Right hindlimb (tissue), 1 donor: ENCODE measurements at places on chromosomes 4 and X.

GRCh38 chr4:126778348-126778747 is 854.4 kb upstream of the INTU start:
- no peak for DNase-seq

DNA sequence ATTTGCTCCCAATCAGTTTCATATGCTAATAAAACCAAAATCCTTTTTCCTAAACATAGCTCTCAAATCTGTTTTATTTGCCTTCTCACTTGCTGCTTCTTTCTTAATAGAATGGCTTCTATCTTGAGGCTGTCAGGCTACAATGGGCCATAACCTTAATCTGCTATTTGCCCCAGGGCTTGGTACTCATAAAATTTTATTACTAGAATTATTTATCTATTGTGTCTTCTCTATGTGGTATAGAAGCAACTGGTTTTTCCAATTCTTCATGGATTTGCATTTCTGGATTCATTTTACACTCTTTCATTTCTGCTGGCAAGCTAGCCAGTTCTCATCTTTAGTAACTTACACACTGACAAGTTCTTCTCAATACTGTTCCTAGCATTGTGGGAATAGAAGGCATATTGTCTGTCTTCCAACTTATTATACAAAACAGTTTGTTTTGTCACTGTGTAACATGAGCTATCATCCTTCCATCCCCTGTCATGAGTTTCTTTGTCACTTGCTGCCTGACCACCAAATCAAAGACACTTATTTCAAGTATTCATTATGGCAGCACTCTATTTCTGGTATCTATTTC is 96.6 kb upstream of the KCNIP4 start:
- no peak for DNase-seq

- DNase-seq, result no peak
Observed at GRCh38 chrX:66672106-66672505, 33.2 kb upstream of the EDA2R start.

DNA sequence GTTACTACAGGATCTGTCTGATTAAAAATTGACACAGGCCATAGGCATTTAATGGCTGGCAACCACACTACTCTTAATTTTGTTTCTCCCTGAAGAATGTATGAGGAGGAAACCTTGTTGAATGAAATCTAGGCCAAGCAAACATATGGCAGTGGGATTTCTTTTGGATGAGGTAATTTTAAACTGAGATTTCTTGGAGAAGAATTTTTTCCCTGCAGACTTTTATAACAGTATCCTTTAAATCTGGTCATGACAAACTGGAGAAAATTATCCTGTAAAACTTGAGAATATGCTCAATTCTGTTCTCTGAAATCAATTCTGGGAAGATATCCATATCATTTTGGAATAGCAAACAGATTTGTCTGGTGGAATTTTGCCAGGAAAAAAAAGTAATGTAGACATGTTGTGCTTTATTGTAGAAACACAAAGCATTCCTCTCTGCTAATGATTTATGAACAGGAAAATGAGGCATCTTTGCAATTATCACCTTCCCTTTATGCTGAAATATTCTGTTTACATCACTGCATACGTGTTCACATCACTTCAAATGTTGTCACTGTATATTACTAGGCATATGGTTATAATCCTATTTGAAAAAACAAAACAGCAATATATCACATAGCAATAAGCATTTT is 108.3 kb upstream of the ARSJ start:
- no peak for DNase-seq

DNA sequence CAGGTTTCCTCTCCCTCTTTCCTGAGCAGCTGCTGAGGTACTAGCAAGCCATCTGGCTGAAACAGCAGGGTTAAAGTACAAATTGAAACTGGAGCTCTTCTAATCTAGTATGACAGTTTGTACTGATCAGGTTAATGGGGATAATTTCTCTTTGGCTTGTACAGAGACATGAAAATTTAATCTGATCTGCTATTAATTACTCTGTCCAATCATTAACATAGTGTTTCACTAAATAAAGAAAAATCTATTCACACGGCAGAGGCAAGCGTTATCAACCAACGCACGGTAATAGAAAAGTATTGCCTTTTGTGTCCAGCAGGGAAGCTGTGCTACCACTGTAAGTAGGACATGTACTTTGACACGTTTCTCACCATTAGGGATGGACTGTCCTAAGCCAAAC is 71.1 kb downstream of the IGSF1 start:
- no peak for DNase-seq

DNA sequence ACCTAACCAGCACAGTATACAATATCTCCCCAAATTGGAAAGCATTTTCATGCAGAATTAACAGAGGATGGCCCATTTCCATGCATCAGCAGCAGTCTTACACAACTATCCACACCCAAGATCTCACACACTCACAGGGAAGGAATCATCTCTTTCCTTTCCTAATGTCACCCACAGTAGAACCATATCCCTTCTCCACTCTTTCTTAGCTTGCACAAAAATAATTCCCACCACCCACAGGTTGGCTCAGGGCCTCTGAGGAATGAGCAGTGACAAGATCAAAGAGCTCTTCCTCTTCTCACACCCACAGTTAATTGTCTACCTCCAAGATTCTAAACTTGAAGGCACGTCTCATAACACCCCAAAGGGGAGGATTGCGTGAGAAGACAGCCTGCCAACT is 217.7 kb upstream of the VEGFC start:
- DNase-seq, result no peak

DNA sequence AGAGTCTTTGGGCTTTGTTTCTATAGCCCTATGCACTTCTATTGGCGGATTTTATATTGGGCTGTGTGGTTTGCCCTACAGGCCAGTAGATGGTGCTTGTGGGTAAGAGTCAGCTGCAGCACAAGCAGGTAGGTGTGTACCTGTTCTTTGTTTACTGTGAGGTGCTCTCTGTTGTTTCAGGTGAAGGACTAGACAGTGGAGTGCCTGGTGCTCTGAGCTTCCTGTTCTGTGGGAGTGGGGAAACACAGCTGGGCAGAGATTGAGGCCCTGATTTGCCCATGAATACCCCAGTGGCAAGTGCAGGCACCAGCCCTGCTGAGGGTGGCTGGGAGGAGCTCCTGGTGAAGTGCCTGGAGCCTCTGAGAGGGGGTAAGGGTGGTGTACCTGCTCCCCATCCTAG is 26.3 kb upstream of the UCP1 start:
- no peak for DNase-seq

GRCh38 chr4:127521463-127521862 is 111.3 kb upstream of the INTU start:
- DNase-seq, result peak; percentile 36

GRCh38 chr4:110624904-110625494 is 2.1 kb upstream of the PITX2 start:
- no peak for DNase-seq

- DNase-seq, result no peak
Observed at GRCh38 chrX:106725931-106726330, 570 bp upstream of the RNF128 start.

GRCh38 chrX:1593286-1594271 is 2.2 kb downstream of the AKAP17A start:
- DNase-seq, result no peak

- DNase-seq, result no peak
Observed at GRCh38 chr4:121148000-121148399, 16.1 kb downstream of the TNIP3 start.

DNA sequence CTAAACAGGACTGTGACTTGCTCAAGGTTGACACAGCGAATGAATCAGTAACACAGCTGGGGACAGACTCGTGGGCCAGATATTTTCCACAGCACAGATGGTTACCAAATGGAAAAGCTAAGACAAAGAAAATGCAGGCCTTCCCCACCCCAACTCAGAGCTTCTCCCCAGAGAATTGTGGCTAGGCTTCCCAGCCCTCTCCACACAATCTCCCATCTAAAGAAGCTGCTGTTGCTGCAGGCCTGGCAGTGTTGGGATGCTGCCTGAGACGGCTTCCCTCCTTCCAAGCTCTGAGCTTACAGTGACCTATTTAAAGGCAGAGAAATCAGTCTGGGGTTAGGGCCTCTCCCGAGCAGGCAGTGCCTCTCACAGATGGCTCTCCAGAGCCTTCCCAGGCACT is 46.5 kb upstream of the PGRMC1 start:
- DNase-seq, result peak; percentile 86

DNA sequence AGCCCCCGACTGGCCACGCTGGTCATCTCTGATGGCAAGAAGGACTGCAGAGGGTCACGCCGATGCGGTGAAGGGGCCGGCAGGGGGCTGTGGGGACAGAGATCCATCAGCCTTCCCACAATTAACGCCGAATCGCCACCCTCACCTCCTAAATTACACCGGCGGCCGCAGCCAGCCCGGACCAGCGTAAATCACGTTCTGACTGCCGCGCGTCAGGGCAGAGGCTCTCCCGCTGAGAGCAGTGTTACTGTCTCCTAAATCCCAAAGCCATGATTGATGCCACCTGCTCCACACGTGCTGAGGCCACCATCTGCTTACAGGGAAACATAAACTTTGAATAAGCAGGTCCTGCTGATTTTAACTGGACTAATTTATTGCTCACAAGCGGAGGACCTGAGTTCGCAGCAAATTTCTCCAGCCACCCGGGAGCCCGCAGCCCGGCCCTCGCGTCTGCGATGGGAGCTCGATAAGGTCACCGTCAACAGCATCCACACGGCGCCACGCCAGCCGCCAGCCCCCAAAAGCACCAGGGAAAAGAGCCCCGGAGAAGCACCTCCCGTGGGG is 127.3 kb upstream of the NKX1-1 start:
- DNase-seq, result no peak

DNA sequence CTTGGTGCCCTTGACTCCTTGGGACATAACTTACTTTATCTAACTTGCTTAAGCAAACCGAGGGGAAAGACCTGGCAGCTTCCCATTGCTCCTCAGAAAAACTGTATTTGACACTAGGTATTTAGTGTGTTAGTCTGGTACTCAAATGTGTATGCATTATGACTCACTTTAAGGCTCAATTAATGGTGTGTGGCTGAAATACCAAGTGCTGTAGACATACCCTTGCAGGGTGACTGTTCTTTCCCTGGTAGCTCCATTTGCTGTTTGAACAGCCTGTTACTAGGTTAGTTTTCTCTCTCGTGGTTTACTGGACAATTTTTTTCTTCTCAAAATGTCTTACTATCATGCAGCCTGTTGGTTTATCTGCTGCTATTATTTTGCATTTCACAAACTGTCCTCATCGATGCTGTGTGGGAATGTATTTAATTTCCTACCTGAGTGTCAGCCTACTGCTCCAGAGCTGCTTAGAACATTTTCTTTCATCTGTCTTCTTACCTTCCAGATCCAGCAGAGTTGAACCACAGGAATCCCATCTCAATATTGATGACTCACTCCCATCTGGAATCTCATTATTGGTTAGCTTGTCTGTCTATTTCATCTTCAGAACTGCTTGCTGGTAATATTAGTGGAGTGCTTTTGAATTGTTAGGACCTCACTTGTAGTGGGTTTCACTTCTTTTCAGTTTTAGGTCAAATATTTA is 158.0 kb upstream of the FAT1 start:
- DNase-seq, result no peak

GRCh38 chr4:24007860-24008261 is 118.0 kb upstream of the PPARGC1A start:
- no peak for DNase-seq

DNA sequence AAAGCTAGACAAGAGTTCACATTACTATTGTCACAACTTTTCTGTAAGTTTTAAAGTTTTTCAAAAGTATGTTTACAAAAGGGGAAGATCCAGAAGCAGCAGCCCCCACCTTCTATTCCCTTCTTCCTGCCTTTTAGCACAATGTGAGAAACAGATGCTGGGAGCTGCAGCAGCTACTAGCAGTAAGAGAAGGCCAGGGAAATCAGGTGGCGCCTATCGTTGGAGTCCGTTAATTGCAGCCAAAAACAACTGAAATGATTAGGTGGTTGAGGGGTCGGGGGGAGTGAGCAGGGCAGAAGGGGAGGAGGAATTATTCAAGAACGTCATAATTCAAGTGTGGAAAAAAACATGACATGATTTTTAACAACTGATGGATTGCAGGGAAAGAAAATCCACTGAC is 27.4 kb downstream of the FRYL start:
- DNase-seq, result no peak

- DNase-seq, result peak; percentile 27
Observed at GRCh38 chr4:128310266-128310697, 22.7 kb upstream of the PGRMC2 start.

DNA sequence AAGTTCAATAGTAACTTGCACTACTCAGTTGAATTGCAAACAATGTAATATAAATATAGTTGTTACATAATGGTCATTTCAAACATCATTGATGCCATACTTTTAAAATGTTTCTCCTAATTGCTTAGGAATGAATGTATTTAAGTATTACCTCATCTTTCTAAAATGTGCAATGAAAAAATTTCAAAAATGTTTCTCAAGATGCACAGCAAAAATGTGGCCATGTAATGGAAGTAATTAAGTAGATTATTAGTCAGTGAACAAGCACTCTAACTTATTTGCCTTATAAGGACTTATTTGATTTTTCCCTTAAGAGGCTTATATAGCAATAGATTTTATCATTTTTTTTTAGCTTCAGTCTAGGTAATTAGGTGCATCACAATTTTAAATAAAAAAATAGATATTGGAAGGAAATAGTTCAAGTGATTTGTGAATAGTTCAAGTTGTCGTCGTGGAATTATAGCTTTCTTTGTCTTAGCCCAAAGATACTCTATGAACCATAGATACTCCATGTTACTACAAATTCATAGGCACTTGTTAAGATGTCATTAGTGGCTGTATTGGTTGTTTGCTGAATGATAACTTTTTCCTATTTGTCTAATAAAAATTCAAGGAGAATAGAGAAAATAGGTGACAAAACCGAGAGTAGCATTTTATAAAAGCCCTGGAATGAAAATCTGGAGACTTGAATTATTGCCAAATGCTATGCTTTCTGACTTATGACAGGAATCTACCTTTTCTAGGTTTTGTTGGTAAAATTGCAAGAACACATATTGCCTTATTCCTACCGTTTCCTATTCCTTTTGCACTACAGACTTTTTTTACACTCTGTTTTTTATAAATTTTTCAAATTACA is 118.5 kb downstream of the TLL1 start:
- DNase-seq, result no peak

DNA sequence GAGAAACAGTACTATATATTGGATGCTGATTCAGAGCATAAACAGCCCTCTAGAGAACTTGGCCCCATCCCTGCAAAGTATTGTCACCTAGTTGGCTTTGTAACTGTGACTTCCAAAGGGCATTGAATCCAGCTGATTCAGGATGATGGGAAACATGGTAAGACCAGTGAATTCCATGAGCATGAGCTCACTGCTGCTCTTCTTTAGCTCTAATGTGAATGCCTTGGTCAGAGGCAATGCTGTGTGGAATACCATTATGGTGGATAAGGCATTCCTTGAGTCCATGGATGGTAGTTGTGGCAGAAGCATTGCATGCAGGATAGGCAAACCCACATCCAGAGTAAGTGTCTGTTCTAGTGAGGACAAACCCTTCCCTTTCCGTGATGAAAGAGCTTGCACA is 365.6 kb upstream of the EDA2R start:
- DNase-seq, result no peak

- DNase-seq, result no peak
Observed at GRCh38 chr4:35464964-35465528, 779.3 kb downstream of the ARAP2 start.

DNA sequence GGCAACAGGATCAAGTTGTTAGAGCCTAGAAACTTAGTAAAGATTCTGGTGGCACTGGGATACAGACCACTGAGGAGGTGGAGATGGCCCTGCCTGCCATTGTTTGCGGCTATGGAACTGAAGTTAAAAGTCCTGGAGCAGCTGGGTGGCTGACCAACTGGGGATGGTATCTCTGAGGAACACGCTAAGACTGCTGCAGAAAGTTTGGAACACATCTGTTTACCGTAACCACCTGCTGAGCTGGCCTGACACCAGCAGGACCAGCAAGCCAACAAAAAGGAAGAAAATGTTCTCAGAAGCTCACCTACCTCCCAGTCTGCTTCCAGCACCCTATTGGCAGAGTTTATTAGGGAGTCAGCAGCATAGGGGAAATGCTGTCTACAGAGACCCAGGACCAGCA is 17.4 kb upstream of the PACRGL start:
- DNase-seq, result no peak
